ENCODE measurements at places on chromosomes 12 and 14.

DNA sequence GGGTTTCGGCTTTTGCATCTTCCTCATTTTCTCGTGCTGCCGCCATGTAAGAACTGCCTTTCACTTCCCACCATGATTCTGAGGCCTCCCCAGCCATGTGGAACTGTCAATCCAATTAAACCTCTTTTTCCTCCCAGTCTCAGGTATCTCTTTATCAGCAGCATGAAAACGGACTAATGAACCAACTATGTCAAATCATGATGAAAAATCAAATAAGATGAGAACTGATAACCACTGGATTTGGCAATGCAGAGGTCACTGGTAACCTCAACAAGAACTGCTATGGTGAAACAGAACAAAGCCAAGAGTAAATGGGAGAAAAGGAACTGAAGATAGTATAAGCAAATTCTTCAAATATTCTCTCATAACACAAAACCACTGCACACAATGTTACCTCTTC is 6.0 kb downstream of the EML5 start:
- DNase-seq, result no peak

- DNase-seq, result no peak
Observed at GRCh38 chr14:101357038-101357437, 204.3 kb upstream of the DIO3 start.

DNA sequence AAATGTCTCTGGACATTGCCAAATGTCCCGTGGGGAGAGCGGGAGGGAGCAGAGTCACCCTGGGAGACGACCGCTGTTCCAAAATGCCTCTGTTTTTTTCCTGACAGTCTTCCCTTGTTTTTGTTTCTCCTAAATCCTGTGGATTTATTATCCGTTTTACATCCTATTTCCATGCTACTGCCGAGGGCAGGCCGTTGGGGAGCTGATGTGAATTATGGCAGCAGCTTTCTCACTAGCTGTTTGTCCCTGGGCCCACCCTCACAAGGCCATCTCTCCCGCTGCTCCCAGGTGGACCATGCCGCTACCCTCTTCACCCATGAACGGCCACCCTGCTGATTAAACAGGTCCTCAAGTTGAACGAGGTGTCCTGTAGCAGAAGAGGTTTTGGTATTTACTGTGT is 55.2 kb downstream of the FBXL14 start:
- no peak for DNase-seq

GRCh38 chr12:4257442-4257841 is 16.1 kb upstream of the CCND2 start:
- no peak for DNase-seq

GRCh38 chr14:74608959-74609611 is 3.0 kb downstream of the LTBP2 start:
- peak; percentile 86 for DNase-seq

DNA sequence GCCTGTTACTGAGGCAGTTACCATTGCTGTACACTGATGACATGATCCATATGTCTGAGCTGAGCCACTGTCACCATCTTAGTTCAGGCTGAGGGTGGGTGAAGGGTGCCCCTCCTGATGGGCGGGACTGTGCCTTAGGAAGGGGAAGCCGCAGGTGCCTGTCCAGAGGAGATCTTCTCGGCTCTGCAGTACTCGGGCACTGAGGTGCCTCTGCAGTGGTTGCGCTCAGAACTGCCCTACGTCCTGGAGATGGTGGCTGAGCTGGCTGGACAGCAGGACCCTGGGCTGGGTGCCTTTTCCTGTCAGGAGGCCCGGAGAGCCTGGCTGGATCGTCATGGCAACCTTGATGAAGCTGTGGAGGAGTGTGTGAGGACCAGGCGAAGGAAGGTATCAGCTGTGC is 3.7 kb downstream of the RNF31 start:
- no peak for DNase-seq

DNA sequence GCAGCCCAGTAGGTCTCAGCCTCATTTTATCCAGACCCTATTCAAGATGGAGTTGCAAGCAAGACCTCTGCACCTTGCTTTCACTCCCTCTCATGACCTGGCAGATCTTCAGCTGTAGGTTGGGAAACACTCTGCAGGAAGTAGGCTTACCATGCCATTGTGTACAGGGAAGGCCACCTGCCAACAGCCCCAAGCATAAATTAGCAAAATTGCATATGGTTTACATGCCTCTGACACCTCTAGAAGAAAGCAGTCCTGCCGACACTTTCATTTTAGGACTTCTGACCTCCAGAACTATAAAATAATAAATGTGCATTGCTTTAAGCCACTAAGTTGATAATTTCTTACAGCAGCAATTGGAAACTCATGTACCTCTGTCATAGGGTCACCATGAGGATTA is 96.9 kb downstream of the SLC15A4 start:
- no peak for DNase-seq

GRCh38 chr14:60925286-60925685 is 55.6 kb downstream of the TRMT5 start:
- DNase-seq, result no peak

GRCh38 chr12:77925536-77926108 is 94.9 kb downstream of the NAV3 start:
- DNase-seq, result peak; percentile 63

- no peak for DNase-seq
Observed at GRCh38 chr14:66365388-66365787, 120.8 kb upstream of the CCDC196 start.

DNA sequence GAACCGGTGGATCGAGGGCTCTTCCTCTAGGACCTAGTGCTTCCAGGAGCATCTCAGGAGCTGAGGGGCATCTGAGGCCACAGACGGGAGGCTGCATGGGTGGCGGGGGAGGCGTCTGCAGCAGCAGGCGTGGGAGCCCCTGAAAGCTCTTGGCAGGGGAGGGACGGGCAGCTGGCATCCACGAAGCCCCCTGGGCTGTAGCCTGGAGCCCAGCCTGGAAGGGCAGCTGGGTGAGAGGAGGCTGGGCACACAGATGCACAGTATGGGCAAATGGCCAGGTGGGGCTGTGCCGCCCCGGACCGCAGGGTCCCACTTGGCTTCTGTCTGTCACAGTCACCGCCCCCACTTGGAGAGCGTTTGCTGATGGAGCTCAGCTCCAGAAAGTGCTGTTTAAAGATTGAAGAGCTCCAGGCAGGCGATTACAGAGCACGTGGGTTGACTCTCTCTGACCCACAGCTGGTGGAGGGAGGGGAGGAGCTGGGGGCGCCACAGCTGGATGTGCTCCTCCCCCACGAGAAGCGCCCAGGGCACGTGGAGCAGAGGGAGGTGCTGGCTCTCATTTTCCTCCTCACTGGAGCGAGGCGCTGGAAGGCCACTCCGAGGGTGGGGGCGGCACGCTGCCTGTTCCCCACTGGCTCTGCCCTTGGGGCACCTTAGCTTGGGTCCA is 155.0 kb upstream of the C14orf180 start:
- no peak for DNase-seq

DNA sequence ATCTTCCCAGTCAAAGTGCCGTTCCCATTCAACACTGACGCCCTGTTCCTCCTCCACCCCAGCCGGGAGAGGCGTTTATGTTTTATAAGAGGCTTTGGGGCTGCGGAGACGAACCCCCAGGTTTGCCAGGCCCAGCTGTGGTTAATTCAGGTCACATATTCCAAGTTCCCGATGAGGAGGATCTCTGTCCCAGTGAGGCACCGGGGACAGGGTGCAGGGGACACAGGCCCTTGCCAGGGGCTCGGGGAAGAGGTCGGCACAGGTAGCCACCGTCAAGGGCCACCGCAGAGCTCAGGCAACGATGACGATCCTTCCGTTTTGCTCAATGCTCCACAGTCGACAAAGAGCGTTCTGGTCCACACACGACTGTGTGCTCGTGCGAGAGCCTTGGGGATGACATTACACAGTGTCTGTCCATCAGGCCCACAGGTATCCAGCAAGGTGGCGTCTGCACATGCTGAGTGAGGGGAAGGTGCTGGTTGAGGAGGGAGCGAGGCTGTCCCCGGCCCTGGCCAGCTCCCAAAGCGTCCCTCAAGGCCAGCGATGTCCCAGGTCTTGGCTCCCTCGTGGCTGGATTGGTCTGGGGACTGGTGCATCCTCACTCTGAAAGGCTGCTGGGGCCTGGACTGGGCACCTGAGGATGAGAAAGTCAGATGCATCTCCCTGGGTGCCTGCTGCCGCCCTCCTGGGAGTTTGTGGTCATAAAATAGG is 189.2 kb upstream of the C14orf180 start:
- no peak for DNase-seq

DNA sequence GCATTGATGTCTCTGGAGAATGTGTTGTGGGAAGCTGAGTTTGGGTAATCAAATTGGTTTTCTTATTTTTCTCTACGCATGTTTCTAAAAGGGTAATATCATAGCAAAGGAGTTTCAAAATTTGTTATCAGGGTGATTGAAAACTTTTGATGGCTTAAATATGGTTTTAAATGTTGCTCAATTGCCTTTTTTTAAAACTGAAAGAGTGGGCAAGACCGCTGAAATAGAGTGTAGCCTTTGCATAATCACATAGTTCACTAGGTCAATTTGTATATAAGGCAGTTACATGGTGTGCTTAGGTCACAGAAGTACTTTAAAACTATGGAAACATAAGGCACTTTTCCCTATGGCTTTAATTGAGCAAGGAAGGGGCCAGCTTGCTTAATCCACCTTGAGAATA is 167.4 kb downstream of the SNAPC1 start:
- no peak for DNase-seq

GRCh38 chr12:105409801-105410471 is 79.4 kb downstream of the C12orf75 start:
- DNase-seq, result no peak

DNA sequence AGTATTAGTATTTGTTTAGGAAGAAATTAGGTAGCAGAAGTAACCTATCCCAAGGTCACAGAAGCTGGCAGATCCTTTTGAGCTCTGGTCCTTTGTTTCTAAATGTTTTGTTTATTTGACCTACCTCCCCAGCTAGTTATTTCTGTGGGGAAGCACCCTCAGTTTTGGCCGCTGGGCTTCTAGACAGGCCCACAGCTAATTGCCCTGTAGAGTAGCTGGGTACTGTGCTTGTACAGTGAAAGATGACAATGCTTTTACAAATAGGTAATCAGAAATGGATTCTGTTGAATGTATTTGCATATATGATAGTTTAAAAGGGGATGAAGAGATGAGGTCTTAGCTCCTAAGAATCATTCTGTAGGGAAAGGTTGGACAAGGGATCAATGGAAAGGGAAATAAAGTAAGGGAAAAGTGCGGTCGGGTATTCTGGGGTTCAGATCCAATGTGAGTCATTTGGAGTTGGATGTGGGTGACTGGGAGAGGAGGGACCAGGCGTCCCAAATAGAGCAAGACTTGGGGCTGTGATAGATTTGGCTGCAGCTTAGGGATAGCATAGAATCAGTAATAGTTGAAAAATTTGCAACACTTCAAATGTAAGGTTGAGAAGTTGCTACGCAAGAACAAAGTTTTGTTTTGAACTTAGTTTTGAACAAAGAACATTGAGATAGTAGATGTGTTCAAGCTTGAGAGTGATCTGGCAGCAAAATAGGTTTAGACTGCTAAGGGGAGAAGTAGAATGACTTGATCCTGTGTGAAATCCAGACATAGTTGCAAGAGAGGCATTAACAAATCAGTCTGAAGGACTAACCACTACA is 3.6 kb downstream of the NUDT4 start:
- no peak for DNase-seq

DNA sequence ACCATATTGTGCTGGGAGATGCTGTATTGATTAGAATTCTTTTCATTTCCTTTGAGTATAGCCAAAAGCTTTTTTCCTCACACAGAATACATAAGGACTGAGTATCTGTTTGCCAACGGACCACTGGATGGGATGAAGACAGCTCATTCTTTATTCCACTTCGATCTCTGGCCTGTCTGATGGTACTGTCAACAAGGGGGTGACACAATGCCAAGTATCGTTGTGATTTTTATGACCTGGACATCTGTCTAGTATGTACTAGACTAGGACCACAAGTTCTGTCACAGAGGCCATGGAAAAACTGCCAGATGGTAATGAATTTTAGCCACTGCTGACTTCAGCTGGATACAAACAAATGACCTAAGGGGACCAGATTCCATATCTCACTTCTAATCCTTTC is 502.7 kb downstream of the SOX5 start:
- no peak for DNase-seq

DNA sequence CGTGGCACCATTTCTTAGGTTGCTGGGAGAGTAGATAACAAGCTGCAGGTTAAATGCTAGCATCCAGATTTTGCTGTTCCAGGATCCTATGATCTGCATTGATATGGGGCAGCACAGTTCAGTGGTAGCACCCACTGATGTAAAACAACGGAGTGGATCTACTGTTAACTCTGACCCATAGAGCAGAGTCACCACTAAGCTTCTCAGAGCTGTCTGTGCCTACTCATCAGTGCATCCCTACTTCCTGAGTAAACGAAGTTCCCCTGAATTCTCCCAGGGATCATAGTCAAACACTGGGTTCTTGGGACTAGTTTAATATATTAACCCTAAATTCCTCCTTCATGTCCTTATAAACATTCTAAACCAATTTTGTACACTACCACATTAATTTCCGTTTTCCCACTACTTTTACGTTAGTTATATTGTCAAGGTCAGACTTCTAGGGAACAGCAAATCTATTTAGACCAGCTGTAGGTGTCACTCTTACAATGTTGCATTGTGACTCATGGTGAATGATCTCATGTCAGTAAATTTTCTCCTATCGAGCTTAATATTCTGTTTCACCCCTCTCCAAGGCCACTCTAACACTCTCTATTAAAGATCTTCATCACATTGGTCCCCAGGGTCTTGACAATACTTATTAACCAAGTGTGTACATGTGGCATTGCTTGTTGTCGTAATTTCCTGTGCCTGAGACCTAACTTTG is 10.3 kb downstream of the RERGL start:
- no peak for DNase-seq

GRCh38 chr14:76918256-76918781 is 92.1 kb downstream of the LRRC74A start:
- no peak for DNase-seq

DNA sequence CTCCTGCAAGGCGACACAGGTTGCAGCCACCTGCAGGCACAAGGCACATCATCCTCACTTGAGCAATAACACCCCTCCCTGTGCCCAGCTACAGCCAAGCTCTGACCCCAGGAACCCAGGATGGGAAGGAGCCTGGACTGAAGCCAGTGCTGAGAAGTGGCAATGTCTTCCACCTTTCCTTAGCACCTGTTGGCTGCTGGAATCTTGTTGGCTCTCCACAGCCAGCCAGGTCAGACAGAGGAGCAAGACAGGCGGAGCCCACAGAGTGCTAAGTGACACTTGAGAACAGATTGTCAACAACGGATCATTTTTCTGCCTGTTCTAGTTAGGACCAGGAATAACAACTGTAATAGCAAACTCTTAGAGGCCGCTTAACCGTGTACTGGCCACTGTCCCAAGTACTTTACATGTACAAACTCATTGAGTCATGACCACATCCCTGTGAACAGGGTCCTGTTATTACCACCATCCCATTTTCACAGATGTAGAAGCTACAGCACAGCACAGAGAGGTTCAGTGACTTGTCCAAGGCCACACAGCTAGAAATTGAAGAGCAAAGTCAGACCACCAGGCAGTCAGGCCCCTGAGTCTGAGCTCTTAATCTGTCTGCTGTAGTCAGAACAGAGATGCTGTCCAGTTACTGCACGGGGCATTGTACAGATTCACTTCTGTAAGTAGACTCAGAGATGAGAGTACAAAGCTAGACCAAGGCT is 45.6 kb downstream of the RNFT2 start:
- DNase-seq, result no peak
